Lower lobe of right lung (tissue), 2 donors: ENCODE measurements at places on chromosomes 16 and 17. TPM values are rescaled to one million over a fixed set of nuclear protein-coding genes. Genes with fewer than 3 reads are reported as not detected.

DNA sequence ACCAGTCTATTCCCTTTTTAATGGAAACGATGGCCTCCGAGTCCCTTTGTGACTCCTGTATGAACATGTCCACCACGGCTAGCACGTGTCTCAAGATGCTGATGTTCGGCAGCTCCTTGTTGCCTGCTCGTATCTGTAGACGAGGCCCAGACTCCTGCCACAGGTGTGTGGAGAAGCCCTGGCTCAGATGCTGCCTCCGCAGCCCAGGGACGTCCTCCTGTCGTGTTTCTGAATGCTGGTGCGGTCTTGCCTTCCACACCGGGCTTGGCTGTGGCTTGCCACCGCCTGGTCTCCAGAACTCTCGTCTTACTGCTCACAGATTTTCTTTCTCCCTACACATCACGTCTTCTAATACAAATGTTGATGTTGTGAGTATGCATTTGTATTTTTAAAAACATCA lies 17.0 kb downstream of the FOXF1 start:
- H3K27ac ChIP-seq, result no peak overlapping the region
- H3K27me3 ChIP-seq, result no peaks in the 10 kb centered on the region
- H3K4me3 ChIP-seq, result no peak overlapping the region
- DNase-seq, result no peak

GRCh38 chr17:6503641-6504195 lies 52.6 kb downstream of the PITPNM3 start:
- no peak overlapping the region for H3K27ac ChIP-seq
- DNase-seq, result peak; percentile 14
- no peaks in the 10 kb centered on the region for H3K4me1 ChIP-seq
- no peaks in the 10 kb centered on the region for H3K27me3 ChIP-seq
- no peaks in the 10 kb centered on the region for H3K36me3 ChIP-seq

DNA sequence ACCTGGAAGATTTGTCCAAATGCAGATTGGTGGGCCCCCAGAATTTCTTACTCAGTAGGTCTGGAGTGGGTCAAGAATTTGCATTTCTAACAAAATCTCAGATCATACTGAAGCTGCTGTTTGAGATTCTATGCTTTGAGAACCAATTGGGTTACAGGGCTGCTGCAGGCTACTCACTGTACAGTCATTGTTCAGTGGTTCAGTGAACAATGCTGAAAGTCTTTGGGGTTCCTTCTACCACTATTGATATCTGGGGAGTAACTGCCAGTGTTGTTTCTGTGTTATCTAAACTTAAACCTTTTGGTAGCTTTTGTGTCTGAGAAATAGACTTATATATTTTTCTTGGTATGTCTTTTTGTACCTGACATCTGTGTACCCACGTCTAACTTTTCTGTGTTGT lies 187.5 kb downstream of the TANC2 start:
- H3K27me3 ChIP-seq, result no peaks in the 10 kb centered on the region
- H3K4me1 ChIP-seq, result no peaks in the 10 kb centered on the region
- DNase-seq, result no peak
- H3K27ac ChIP-seq, result no peak overlapping the region
- no peaks in the 10 kb centered on the region for H3K36me3 ChIP-seq

DNA sequence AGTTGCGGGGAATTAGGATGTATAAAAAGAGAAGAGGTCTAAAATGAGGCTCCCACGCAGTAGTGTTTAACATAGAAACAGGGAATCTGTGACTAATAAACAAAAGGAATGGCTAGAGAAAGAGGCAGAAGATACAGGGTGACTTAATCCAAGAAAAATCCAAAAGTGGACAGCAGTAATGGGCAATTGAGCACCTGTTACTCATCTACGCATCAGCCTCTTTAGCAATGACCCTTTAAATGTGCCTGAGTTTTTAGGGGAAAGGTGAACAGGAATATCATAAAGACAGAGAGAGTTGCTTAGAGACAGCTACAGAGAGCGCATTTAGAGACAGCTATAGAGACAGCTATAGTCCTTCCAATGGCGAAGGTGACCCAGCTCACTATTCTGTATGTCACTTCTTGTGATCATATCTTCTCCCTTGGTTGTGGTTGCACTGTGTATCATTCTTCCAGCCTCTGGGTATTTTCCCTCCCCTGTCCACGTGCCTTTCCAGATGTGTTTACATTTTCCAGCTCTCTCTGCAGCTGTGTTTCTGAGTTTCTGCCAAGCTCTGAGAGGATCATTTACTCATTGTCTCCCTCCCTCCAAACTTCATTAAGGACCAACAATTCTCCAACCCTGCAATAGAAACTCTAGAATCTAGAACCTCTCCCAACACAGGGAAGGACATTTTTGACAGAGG lies 61.5 kb downstream of the MYOCD start:
- peaks cover 15% of the 10 kb centered on the region for H3K4me1 ChIP-seq
- no peak overlapping the region for H3K27ac ChIP-seq
- H3K4me3 ChIP-seq, result no peak overlapping the region
- H3K36me3 ChIP-seq, result no peaks in the 10 kb centered on the region

- no peaks in the 10 kb centered on the region for H3K27me3 ChIP-seq
- DNase-seq, result no peak
- no peak overlapping the region for H3K27ac ChIP-seq
- peaks cover 14% of the 10 kb centered on the region for H3K36me3 ChIP-seq
Observed at GRCh38 chr17:64183815-64184214, 53.9 kb upstream of the ERN1 start.

Gene FOXL1
- 0.83 TPM for total RNA-seq

- H3K4me1 ChIP-seq, result no peaks in the 10 kb centered on the region
- H3K36me3 ChIP-seq, result no peaks in the 10 kb centered on the region
- no peak overlapping the region for H3K27ac ChIP-seq
Observed at GRCh38 chr17:40778461-40778860, 3.9 kb downstream of the KRT27 start.

Gene MYH3
- total RNA-seq, result 1.2 TPM

GRCh38 chr17:49497148-49498028 lies 2.3 kb downstream of the NGFR start:
- H3K4me3 ChIP-seq, result peak overlapping the region; percentile 54
- peaks cover 80% of the 10 kb centered on the region for H3K27me3 ChIP-seq
- peaks cover 29% of the 10 kb centered on the region for H3K4me1 ChIP-seq
- no peak overlapping the region for H3K27ac ChIP-seq
- no peaks in the 10 kb centered on the region for H3K36me3 ChIP-seq

DNA sequence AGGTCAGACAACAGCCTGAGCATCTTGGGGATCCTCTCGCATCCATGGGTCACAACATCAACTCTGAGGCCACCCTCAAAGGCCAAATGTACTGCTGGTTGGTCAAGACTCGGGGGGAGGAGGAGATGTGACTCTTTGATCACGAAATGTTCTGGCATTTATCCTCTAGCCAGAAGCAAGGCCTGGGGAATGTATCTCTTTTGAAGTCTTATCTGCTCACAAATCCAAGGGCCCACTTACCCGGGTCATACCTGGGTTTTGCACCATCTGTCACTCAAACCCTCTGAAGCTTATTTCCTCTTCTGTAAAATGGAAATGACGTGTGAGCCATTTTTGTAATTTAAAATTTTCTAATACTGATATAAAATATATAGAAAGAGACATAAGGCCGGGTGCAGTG lies 13.2 kb downstream of the CA7 start:
- no peak overlapping the region for H3K27ac ChIP-seq
- H3K4me3 ChIP-seq, result no peak overlapping the region
- H3K4me1 ChIP-seq, result peaks cover 13% of the 10 kb centered on the region
- H3K27me3 ChIP-seq, result no peaks in the 10 kb centered on the region

DNA sequence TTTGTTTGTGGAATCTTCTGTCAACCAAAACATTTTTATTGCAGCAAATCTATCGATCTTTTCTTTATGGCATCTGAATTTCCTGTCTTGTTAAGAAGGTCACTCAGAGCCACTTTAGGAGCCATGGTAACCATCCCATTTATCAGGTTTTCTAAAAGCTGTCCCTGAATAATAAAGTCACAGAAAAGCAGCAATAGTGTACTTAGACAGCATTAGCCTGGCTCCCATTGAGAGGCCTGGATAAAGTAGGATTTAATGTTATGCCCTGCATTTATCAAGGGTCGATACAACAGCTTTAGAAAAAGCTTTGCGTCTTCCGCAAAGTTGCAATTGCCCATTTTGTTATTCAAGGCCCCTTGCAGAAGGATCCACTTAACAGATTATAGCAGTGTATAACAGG lies 10.1 kb upstream of the CD300LF start:
- H3K4me1 ChIP-seq, result no peaks in the 10 kb centered on the region
- no peaks in the 10 kb centered on the region for H3K36me3 ChIP-seq

DNA sequence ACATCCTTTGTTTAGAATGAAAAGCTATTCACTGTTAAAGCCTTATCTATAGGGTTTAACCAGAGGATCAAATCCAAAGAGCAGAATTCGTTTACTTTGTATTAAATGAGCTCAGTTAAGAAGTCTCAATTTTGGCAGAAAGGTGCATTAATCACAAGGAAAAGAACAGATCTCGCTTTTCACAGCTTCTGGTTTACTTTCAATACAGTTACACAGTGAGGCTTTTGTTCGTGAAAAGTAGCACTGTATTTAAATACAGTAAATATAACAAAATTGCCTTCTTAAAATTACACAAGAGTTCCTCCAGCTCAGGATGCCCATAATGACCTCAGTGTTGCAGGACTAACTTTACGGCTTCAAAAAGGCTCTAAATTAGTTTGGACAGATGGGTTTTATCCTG lies 669.1 kb upstream of the SALL1 start:
- H3K4me3 ChIP-seq, result no peak overlapping the region
- no peaks in the 10 kb centered on the region for H3K4me1 ChIP-seq
- DNase-seq, result no peak

DNA sequence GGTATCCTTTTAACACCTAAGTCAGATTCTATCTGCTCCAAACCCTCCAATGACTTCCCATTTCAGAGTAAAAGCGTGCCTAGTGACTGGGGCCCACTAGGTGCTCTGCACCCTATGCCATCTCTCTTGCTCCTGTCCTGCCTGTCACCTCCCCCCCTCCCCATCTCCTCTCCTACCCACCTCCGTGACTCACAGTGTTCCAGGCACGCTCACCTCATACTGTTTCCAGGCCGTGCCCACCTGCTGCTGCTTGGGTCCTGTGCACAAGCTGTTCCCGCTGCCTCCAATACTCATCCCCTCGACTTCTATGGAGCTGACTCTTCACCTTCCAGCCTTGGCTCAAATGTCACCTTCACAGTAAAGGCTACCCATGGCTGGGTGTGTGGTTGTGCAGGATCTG lies 21.7 kb downstream of the DNAH3 start:
- no peak for DNase-seq
- H3K4me3 ChIP-seq, result no peak overlapping the region
- H3K27me3 ChIP-seq, result peaks cover 6% of the 10 kb centered on the region
- H3K4me1 ChIP-seq, result no peaks in the 10 kb centered on the region

DNA sequence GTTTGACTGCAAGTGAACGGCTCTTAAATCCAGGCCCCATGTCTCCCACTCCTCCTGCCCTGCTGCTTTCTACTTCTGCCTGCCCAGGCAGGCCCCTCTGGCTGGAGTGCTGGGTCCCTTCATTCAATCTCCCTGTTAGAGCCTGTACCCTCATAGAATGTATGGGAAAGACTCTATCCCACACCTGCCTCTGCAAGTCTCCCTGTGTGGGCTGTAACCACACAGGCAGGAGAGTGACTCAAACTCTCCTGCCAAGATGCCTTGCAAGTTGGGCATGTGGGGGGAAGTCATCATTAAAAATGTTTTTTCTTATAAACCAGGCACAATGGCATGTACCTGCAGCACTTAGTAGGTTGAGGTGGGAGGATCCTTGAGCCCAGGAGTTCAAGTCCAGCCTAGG lies 77.5 kb downstream of the PLXDC1 start:
- no peaks in the 10 kb centered on the region for H3K36me3 ChIP-seq
- H3K4me3 ChIP-seq, result no peak overlapping the region
- no peaks in the 10 kb centered on the region for H3K27me3 ChIP-seq
- no peak overlapping the region for H3K27ac ChIP-seq
- no peak for DNase-seq

Gene CACNG4
- total RNA-seq, result 5.1 TPM

GRCh38 chr16:68275611-68276191 lies 11.4 kb downstream of the SLC7A6 start:
- H3K4me1 ChIP-seq, result peaks cover 33% of the 10 kb centered on the region
- peak overlapping the region; percentile 53 for H3K27ac ChIP-seq
- H3K27me3 ChIP-seq, result no peaks in the 10 kb centered on the region
- no peak overlapping the region for H3K4me3 ChIP-seq
- peaks cover 27% of the 10 kb centered on the region for H3K36me3 ChIP-seq

GRCh38 chr17:1899403-1900000 lies 69.7 kb downstream of the RPA1 start:
- no peak overlapping the region for H3K27ac ChIP-seq
- H3K4me3 ChIP-seq, result no peak overlapping the region
- H3K27me3 ChIP-seq, result no peaks in the 10 kb centered on the region
- DNase-seq, result no peak

DNA sequence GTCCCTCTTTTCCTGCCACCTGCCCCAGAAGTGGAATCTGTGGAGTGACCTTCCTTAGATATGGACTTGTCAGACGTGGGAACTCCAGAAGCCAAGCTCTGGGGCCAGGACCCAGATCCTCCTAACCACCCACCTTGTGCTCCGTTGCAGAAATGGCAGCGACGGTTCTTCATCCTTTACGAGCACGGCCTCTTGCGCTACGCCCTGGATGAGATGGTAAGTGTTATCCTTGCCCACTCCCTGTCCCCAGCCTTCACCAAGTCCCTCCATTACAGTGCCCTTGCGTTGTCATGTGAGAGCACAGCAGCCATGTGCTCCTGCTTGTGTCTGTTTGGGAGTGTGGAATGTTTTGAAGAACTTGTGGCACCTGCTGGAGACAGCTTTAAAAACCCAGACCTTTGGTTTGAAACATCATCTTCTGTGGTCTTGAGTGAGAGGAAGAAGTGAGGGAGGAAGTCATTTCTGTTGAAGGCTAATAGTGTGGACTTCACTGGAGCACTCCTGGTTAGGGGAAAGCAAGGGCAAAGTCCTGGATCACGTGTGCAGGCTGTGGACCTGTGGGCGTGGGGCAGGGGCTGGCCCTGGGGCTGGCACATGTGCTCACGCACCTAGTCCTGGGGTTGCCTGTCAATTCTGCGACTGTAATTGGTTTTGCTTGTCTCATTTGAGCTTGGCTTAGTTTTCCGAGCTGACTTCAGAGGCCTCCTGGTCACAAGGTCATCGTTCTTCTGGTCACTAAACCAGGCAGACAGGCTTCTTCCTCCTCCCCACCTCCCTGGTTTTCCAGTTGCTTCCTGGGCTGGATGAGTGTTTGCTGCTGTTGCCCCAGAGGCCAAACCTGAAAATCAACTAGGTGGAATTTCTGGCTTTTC lies 35.8 kb downstream of the MPRIP start:
- H3K27me3 ChIP-seq, result no peaks in the 10 kb centered on the region
- peak; percentile 38 for DNase-seq
- H3K27ac ChIP-seq, result peak overlapping the region; percentile 20
- no peak overlapping the region for H3K4me3 ChIP-seq
